HEK293T (cell line): ENCODE measurements at places on chromosomes 16 and 17.

DNA sequence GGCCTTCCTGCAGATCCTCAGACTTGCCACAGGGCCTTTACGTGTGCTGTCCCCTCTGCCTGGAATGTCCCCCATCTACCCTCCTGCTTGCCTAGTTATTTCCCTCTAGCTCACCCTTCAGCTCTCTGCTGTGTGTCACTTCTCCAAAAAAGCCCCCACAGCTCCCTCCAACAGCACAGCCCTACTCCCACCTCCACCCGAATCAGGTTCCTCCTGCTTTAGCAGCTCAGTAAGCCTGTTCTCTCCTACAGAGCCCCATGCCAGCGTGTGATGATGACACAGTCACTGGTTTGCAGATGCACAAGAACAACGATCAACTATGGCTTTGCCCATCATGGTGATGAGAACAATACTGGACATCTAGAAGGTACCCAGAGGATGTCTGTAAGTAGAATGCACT lies 7.1 kb upstream of the SAMD14 start:
- DNase-seq, result no peak

- DNase-seq, result no peak
Measured at GRCh38 chr17:18025945-18026776, 12.8 kb downstream of the ATPAF2 start.

DNA sequence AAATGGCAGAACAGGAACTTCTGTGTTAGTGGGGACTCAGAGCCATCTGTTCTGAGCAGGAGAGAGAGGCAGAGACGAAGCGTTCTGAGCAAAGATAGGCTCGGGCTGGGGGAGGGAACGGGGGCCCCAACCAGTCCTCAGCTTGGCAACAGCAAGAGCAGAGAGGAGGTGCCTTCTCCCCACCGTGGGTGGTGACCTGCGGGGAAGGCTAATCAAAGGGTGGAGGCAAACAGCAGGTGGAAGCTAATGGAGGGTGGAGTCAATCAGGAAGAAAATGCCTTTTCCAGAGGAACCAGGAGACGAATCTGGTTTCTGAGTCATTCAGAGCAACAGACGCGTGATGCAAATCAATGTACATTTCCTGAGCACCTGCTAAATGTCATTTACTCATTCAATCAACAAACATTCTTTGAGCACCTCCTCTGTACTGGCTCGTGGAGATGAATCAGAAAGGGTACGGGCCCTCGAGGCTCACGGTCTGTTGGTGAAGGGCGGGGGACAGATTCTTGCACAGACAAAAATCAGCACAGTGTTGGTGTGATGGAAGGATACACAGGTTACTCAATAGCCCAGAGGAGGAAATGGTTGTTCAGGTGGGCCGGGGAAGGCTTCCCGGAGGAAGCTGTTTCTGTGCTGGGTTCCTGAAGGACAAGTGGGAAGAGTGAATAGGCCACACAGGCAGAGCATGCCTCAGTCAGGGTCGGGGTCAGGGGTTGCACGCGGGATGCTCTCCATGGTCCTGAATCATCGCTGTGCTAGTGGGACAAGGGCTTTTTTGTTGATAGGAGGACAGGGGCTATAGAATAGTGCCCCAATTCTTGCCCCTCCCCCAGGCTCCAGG lies 5.7 kb upstream of the SPNS2 start:
- DNase-seq, result peak; percentile 61

DNA sequence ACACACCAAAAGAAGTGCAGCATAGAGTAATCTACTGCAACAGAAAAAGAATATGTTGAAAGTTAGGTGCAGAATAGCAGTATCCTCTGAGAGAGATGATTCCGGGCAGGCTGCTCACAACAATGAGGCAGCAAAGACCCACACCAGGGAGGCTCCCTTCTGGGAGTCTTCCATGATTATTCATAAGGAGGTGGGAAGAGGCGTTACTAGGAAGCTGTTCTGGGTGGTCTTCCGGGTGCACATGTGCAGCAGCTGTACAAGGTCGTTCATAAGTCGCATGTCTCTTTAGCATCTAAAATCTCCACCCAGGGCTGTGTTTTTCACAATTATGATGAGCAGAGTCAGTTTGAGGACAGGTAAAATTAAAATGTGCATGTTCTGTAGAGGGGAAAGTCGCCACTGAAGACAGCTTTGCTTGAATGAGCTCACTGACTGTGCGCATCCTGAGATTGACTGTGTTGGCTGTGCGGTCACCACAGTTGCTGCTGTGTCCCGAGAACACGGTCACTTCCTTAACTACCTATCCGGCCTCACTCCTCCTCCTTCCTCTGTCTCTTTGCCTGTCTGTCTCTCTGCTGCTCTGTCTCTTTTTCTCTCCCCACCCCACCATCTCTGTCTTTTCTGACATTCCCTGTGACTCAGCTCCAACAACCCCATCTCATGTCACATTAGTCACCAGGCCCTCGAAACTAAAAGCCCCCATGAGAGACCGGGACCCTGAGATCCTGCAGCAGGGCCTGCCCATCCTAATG lies 125.5 kb upstream of the HSBP1 start:
- no peak for DNase-seq

DNA sequence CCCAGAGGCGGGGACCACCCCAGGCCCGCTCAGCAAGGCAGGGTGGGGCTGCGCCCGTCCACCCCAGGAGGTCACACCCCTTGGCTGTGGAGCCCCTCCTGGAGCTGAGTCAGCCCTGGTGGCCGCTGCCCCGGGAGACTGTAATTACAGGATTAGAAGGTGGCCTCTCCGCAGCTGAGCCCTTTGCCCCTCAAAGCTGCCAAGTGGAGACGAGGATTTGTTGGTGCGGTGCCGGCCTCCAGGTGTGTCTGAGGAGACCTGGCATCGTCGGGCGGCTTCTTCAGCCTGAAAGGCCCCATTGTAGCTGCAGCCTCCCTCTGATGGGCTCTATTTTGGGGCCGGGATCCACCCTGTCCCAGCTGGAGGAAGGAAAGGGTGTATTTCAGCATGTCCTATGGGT lies 22.7 kb upstream of the SPNS2 start:
- no peak for DNase-seq

DNA sequence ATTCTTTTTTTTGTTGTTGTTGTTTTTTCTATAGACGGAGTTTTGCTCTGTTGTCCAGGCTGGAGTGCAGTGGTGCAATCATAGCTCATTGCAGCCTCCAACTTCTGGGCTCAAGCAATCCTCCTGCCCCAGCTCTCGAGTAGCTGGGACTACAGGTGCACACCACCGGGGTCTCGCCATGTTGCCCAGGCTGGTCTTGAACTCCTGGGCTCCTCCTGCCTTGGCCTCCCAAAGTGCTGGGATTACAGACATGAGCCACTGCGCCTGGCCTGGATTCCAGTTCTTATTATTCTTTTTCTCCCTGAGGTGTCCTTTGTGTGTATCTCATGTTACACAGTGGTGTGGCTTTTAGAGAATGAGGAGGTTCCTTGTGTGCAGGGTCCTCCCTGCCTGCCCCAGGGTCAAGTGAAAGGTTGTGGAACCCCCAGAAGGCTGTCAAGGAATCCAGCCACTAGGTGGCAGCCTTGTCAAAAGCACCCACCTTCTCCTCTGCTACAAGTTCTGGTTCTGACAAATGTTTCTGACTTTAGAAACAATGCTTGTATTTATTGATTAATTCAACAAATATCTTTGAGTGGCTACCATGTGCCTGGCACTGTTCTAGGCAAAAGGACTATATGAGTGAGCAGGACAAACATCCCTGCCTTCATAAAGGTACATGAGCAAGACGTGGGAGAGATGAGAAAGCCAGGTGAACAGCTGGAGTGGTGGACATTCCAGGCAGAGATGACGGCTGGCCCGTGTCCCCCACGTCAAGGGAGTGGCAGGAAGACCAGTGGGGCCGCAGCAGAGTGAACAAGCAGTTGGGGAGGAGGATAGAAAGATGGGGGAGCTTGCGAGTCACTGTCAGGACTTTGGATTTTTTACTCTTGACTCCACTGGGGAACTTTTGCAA lies 112.4 kb downstream of the SPECC1 start:
- DNase-seq, result peak; percentile 64

GRCh38 chr17:76405967-76406647 lies 21.7 kb downstream of the SPHK1 start:
- DNase-seq, result no peak

DNA sequence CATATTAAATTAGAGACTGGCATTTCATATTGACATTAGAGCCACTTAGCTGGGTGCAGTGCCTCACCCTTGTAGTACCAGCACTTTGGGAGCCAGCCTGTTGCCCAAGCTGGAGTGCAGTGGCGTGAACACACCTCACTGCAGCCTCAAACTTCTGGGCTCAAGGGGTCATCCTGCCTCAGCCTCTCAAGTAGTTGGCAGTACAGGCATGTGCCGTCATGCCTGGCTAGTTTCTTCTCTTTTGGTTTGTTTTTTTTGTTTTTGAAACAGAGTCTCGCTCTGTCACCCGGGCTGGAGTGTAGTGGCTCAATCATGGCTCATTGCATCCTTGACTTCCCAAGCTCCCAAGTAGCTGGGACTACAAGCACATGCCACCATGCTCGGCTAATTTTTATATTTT lies 8.7 kb downstream of the PPM1E start:
- DNase-seq, result no peak

GRCh38 chr17:45950888-45951287 lies 48.2 kb upstream of the STH start:
- no peak for DNase-seq

- no peak for DNase-seq
Measured at GRCh38 chr16:53761962-53762703, 58.2 kb downstream of the FTO start.

DNA sequence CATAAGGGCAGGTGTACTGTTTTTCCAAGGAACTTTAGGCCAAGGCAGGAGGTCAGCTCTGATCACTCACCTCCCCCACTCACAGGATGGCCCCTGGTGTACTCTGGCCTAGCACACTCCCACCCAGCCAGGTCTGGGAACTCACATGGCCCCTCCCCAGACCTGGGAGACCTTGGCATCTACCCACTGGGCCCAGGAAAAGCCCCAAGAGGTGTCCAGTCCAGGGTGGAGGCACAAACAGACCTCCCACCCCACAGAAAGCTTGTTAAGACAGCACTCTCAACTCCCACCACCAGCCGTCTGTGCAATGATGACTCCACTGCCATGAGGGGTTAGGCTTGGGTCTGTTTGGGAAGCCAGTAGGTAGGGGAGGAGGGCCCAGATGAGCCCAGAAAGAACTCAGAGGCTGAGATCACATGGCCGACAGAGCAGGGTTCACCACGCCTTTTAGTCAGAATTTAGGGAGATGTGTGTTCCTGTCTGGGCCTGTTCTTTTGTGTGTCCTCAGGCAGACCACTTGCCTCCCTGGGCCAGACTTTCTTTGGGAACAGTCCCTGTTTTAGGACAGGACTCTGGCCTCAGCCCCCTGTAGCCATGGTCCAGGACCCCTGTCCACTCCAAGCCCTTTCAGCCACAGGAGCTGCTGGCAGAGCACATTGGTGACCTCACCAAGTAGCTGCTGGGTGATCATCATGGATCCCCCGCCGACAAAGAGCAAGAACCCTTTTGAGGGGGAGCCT lies 12.1 kb upstream of the CBFB start:
- no peak for DNase-seq

- no peak for DNase-seq
Measured at GRCh38 chr16:77564791-77565390, 130.1 kb upstream of the ADAMTS18 start.
